A172 (cell line): ENCODE measurements at places on chromosomes 6 and 20. TPM values are rescaled to one million over a fixed set of nuclear protein-coding genes. Genes with fewer than 3 reads are reported as not detected.

The NUDT3 gene
- total RNA-seq = 12.8 and 13.1 TPM in 2 replicates

DNA sequence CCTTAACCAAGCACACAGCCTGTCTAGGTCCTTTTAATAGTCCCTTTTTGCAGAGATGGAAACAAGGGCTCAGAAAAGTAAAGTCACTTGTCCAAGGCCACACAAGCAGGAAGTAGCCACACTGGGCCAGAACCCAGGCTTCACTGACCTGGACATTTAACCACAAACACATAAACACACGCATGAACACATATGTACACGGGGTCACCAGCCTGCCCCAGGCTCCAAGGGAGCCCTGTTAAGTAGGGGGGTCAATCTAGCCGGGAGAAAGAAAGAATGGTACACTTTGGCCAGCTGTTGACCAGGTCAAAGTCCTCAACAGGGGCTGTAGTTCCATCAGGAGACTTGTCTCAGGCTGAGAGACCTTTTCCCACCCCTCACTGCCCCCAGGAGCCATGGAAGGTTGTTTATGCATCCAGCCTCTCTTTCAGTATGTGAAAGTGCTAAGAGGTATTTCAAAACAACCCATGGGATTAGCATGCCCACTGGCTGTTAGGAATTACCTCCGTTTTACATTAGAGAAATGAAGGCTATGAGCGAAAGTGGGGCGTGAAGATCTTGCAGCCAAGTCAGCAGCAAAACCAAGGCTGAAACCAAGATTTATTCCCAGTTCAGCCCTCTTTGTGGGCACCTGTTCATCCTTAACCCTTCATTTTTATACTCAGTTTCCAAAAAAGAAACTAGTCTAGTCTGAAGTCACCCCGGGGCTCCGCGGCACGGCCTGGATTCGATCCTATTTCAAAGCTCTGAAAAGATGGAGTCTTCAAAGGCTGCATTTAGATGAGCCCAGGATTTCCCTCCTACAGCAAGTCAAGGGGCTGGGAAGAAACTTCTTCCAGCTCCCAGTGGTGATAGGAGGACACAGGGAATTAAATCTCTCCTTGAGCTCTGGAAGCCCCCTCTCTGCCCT lies 9.8 kb downstream of the SDC4 start:
- DNase-seq = no peak

DNA sequence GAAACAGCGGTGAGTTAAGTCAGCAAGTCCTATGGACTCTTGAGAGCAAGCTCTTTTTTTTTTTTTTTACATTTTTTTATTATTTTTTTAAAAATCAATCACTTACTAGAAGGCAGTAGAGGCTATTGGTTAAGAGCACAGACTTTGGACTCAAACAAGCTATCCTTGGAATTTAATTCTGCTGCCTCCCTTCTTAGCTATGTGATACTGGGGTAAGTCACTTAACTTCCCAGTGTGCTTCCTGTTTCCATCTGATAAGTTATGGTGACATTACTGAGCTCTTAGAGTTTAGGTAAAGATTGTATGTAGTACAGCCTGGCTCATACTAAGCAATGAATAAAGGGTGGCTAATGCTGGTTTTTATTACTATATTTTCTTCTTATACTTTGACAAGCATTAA lies 770.5 kb upstream of the FLRT3 start:
- DNase-seq = no peak

The ZNF165 gene
- 0.09 and 1.4 TPM in 2 replicates for total RNA-seq

The RNF144B gene
- total RNA-seq = 0.60 and 1.3 TPM in 2 replicates

The SOX18 gene
- total RNA-seq = 0.21 and 1.9 TPM in 2 replicates

GRCh38 chr6:151005896-151006632 lies 140.6 kb downstream of the MTHFD1L start:
- no peak for DNase-seq
